Activated CD4-positive, CD25-positive, alpha-beta regulatory T cell treated with anti-CD3 and anti-CD28 coated beads, Interleukin-2, amount 50 U/mL, for 72 hours (primary cell): ENCODE measurements at places on chromosomes 3 and 15.

DNA sequence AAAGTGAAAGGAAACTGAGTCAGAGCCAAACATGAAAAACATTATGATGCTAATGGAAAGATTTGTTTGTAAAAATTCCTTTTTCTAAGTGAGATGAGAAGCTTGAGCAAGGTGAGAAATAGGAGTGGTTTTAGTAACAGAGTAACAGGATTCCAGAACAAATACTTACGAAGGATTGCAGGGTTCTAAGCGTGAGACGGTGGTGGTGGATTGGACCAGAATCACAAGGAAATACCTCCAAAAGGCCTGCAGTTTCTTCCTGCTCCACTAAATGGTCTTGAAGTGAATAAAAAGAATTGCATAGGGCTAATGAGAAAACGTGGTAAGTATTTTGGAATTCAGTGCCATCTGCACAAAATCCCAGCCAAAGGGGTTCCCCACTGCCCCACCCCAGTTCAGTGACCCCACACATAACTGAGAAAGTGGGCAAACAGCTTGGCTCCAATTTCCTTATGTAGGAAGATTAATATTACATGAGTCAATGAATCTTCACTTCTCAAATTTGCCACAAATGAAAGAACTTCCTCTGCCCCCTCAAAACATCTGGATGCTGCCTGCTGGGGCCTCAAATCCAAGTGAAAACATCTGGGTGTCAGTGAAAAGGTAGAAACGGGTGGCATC is 283.8 kb upstream of the NR2F2 start:
- DNase-seq = no peak

DNA sequence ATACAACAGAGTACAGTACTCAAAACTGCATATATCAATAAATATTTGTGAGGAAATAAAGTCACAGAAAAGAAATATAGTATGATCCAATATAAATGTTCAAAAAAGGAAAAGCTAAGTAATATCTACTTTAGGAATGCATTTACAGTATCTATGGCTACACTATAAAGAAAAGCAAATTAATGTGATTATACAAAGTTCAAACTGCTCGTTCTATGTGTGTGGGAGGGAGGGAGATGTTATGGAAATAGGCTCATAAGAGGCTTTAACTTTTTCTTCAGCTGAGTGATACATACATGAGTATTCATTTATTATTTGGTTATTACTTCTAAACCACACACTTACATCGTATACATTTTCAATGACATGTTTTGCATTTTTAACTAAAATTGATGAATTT is 377.7 kb upstream of the AGTR1 start:
- DNase-seq = no peak

DNA sequence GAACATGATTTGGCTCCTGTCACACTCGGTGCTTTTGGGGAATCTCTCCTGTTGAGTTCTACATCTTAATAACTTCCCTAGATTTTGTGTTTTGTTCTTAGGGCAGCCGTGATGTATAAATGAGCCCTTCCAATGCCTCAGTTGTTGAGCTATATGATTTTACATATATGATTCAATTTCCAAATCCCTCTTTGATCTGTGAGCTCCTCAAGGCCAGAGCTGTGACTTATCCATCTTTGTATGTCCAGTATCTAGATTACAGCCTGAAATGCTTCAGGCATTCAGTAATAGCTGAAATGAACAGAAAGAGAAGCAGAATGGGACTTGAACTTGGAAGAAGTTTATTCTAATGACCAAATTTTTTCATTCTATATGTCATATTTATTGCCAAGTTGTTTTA is 26.6 kb downstream of the CGGBP1 start:
- no peak for DNase-seq

DNA sequence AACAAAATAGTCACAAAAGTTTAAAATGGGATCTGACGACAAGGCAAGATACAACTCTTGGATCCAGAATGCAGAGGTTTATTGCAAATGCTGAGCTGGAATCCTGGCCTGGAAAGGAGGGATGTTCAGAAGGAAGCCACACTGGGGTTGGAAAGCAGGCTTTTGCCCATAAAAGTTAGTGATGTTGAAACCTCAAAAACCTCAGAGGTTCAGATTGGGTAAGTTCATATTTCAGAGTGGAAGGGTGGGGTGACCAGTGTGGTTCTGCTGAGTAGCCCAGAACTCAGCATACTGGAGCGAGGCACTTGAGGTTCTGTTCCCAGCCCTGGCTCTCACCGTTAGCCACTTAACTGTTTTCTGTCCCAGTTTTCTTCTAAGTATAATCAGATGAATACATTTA is 114.0 kb upstream of the OSTN start:
- DNase-seq = no peak

- no peak for DNase-seq
Measured at GRCh38 chr15:33411596-33412540, 101.1 kb downstream of the RYR3 start.

DNA sequence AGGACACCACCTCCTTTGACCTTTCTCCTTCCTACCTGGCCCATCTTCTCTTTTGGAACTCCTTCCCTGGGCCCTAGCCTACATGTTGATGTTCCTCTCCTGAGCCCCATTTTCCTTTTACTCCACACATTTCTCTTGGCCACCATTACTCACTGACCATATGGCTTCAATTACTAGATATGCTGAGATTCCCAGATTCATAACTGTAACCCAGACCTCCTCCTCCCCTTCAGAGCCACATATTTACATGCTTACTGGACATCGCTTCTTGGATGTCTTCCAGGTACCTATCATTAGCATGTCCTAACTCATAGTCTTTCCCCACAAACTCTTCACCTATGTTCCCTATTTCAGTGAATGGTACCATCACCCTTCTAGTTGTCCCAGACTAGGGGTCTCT is 24.4 kb upstream of the TRIM59 start:
- DNase-seq = no peak

GRCh38 chr15:68695061-68695595 is 116.3 kb downstream of the CORO2B start:
- no peak for DNase-seq

DNA sequence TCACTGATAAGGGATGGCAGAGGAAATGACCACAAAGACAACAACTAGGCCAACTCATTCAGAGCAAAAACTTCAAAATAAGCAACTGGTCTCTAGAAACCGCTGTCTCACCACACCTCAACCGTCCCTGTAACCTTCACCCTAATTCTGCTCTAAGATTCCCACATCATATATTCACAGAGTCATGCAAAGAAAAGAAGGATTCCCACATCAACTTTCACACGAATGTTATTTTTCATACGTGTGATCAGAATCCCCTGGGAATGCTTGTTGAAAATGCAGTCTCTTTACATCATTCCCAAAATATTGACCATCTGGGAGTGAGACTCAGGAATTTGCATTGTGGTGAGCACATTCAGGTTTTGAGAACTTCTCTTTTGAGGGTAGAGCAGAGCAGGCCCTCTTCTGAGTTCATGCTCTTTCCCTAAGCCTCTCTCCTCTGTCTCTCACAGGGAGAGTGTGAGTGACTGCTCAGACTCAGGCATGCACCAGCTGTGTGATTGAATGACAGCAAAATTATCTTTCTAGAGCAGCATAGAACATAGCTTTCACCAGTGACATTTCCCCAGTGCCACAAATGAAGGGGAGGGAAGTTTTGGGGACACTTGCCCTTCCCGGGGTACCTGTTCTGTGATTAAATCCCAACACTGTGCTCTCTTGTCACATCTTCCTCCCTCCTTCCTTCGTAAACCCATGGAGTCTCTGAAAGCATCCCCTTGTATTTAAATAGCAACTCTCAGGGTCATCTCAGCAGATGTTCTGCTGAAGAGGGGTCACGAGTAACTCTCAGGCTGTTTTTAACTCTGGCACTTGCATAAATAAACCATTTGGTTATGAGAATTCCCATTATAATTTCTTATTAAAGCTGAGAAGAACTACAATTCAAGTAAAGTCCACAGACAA is 170.9 kb downstream of the PLCL2 start:
- DNase-seq = no peak

DNA sequence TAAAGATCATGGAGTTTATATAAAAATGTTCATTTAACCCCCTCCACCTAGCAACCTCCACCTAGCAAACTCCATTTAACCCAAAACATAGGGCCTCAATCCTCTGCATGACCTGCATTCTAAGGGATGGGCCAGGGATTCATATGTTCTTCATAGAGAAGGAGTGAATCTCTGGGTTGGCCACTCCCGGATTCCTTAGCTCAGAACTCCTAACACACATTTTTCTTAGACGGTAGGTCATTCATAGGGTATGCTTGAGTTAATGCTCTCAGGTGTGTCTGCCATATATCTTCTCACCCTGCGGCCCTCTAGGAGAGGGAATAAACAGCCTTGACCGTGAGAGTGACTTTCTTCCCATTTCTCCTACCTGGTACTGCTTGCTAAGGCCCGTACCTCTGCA is 102.0 kb upstream of the IGSF10 start:
- DNase-seq = no peak
